Inflammatory macrophage treated with lipopolysaccharide for 4 hours (primary cell): ENCODE measurements at places on chromosomes 7 and 10.

- no peak for DNase-seq
Observed at GRCh38 chr10:6148908-6149307, 53.8 kb upstream of the PFKFB3 start.

DNA sequence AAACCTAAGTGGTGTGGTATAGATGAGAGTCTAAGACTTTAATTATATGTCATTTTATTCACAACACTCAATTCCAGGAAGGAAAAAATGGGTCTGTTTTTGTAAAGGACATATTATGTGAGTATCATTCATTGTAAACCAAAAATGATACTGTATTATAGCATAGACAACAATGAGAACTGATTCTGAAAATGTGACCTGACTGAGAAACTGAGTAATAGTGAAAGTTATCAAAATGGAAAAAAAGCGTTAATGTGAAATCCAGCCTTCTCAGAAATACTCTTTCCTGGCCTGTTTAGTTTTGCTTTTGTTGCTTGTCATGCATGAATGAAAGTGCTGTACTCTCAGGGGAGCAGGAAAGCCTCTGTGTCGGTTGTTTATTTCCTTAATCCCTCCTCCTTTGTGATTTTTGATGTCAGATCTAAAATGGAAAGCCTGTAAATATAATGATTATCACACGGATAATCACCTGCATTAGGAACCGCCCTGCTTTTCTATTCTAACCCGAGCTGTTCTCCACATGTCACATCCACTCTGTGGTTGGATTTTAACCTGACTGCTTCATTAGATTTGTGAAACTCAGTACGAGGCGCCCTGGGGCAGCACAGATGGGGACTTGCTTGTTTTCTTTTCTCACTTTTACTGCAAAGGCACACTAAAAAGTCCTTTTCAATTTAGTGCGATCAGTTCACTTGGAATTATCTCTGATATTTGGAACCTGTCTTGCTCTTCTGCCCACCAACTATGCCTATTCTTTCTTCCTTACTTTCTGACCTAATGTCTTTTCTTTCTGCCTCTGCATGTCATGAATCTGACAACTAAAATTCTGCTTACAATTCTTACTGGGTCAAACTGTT is 240.9 kb upstream of the KAT6B start:
- DNase-seq: peak; percentile 83

DNA sequence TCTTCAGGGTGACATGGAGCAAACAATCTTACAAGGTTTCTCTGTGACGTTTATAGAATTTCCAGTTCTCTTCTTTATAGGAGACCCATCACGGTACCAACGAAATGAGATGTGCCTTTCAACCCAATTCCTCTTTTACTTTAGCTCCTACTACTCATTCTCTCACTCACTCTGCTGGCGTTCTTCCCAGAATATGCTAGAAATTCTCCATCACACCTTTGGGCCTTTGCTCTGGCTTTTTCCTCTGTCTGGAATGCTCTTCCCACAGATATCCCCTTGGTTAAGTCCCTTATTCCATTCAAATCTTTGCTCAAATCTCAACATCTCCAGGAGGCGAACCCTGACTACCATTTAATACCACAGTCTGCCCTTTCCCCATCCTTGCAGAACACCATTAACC is 39.0 kb downstream of the SEMA3C start:
- DNase-seq: no peak

DNA sequence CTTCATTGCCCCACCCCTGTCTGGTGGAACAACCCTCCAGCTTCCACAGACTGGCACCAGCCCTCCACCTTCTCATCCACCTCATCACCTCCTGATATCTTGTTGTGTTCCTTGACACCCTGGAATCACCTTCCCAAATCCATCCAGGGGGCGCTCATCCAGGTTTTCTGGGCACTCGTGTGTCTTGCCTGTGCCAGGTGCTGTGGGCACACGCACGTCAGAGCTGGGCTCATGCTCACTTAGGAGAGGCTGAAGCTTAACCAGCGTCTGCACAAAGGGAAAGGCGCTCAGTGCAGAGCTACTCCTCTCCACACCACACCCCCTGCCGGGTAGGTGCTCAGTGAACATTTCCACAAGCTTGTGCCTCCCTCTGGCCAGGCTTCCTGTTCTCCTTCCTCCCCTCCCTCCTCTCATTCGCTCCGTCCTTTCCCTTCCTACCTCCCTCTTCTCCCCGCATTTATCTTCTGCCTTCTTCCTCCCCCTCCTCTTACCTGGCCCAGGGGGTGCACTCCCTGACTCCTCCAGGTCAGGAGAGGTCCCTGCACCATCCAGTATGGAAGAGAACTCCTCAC is 4.8 kb downstream of the ADCYAP1R1 start:
- no peak for DNase-seq

DNA sequence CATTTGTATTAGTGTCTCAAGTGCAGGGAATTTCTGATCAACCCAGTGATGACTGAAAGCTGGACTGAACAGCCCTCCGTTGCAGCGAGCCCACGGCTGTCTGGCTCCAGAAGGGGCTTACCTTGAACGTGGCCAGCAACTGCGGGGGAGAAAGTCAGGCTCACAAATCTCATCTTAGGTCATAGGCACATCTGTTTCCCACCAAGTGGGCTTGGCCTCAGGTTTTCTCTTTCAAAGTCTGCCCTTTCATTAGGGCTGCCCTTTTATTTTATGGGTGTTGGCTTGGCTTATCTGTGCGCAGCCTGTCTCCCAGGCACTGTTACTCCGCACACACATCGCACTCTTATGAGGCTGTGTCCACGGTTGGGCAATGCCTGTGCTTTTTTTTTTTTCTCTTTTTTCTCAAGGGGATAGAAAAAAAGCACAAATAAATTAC is 178.0 kb downstream of the JCAD start:
- no peak for DNase-seq

- no peak for DNase-seq
Observed at GRCh38 chr7:98238076-98238475, 14.0 kb downstream of the TECPR1 start.

DNA sequence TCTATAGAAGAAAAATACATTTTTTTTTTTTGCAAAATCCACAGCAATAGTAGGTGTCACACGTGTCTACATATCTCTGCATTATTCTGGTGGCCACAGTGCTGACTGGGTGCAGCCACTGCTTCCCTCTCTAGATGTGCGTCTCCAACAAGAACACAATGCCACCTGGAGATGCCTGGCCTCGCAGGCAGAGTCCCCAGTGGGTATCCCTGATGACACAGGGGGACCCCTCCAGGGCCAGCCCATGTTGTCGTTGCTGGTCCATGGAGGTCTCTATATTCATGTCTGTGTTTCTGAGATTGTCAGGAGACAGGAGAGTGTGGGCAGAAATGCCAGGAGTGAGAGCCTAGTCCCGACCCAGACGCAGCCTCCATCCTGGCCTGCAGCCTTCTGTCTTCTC is 345.9 kb upstream of the SHH start:
- no peak for DNase-seq

DNA sequence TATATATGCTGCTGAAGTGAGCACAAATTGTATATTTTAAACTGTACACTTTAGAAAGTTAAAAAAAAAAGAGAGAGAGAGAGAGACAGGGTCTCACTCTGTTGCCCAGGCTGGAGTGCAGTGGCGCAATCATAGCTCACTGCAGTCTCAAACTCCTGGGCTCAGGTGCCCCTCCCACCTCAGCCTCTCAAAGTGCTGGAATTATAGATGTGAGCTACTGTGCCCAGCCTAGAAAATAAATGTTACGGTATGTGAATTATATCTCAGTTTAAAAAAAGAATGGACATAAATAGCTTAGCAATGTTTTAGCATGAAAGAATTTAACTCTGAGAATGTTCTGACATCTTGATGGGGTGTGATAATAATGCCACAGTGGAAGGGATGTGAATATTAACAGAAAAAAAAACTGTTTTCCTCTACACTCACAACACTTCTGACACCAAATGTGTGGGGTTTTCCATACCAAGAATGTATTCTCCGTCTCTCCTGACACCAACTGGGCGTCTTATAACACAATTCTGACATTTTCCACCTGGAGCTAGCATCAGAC is 162.1 kb downstream of the PLCE1 start:
- DNase-seq: no peak

DNA sequence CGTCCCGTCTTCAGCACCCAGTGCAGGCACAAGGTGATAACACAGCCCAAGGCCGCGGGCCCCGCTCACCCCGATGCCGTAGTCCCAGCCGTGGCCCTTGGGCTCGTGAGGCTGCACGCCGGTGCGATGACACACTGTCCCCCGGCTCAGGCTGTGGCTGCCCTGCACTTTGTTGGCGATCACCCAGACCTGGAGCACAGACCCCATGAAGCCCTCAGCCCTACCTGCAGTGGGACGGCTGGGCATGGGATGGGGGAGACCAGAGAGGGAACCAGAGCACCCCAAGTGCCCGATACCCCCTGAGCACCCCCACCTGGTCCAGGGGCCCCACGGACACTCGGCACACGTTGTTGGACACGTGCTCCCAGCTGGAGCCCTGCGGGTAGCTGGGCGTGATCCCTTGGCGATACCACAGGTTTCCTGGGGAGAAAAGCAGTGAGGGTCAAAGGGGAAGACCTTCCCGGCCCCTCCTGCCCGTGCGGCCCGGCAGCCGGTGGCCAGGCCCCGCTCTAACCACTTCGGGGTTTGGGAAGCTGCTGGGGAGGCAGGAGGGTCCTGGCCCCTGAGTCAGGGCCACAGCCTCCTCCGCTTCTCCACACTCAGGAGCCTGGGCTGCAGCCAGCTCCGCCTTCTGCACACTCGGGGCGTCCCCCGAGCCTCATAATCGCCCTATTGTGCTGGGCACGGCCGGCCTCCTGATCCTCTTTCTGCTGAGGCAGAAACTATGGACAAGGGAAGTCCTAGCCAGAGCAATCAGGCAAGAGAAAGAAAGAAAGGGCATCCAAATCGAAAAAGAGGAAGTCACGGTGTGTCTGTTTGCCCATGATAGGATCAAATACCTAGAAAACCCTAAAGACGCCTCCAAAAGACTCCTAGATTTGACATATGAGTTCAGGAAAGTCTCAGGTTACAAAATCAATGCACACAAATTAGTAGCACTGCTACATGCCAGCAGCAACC is 6.7 kb downstream of the BHLHA15 start:
- DNase-seq: peak; percentile 59

GRCh38 chr10:34319197-34319846 is 495.8 kb downstream of the PARD3 start:
- no peak for DNase-seq

GRCh38 chr7:130961128-130961601 is 227.2 kb upstream of the KLF14 start:
- DNase-seq: peak; percentile 82

GRCh38 chr7:39199951-39200350 is 222.2 kb downstream of the POU6F2 start:
- DNase-seq: no peak

DNA sequence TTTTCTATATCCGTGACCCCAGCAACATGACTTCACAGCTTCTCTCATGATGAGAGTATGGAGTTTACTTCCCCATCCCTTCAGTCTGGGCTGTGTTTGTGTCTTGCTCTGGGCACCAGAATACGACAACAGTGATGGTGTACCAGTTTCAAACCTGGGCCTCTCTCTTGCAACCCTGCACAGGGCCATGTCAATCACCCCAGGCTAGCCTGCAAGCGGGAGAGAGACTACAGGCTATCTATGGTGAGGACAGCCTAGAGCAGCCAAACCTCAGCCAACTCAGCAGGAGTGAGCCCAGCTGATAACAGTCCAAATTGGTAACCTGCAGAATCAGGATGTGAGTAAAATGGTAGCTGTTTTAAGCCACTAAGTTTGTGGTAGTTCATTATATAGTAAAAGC is 235.8 kb downstream of the CHCHD3 start:
- no peak for DNase-seq

DNA sequence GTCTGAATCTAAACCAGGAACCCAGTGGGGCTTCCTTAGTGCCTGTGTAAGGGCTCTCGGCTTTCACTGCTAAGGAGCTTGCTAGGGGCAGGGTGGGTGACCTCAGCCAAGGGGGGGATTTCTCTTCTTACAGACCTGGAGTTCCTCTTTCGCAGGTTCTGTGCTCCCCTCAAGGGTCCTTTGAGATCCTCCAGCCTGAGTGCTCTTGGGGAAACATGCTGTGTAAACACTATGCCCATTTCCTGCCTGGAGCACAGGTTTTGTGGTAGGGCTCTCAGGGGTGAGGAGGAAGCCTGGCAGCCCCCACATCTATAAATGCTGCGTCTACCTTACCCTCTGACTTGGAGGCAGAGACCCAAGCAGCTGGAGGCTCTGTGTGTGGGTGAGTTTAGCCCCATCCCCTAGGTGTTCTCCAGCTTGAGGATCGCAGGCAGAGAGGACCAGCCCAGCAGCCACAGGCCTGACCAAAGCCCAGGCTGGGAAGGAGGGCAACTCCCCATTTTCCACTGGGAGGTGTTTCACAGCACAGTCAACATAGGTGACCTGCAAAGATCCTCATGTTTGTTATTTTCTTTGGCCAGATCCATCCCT is at the start of gene SFTPA1:
TSS of gene SFTPA1 (plus strand) at position 339 of the 591 bp plus-strand sequence. CDS start 887 bp downstream, outside the sequence.
- DNase-seq: no peak

GRCh38 chr10:77560052-77560451 is 77.6 kb downstream of the KCNMA1 start:
- DNase-seq: no peak
